ENCODE measurements at places on chromosomes 11 and 22.

DNA sequence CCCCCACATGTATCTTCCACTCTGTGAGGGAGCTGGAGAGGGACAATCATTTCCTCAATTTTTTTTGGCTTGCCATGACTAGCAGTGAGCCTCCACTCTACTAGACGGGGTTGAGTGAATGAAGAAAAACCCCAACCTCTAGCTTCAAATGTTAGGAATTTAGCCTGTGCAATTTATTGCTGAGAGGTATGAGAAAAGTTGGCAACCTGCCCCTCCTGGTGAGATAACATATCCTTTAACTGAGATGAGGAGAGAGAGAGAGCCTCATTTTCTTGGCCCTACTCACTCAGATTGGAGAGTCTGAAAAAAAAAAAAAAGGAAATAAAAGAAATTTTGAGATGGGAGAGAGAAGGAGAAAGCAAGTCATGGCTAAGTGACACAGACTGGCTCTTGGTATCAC is 218.2 kb upstream of the CARD18 start:
- no peak for DNase-seq

DNA sequence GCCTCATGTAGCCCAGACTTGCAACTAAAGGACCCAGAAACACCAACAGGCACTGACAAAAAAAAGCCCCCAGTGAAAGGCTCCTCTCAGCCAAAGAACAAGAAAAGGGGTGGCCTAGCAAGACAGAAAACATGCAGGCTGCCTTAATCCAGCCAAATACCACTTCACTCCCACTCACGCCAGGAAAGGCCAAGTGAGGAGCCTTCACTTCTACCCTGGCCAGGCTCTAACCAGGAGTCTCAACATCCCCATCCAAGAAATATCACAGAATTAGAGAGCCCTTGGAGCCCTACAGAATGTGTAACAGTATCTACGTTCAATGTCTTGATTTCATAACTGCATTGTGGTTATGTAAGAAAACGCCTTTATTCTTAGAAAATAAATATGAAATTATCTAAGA is 149.0 kb downstream of the APOL5 start:
- no peak for DNase-seq

- no peak for DNase-seq
Observed at GRCh38 chr11:115360186-115360824, 143.9 kb downstream of the CADM1 start.

- DNase-seq, result no peak
Observed at GRCh38 chr22:39244496-39245129, at the start of gene PDGFB. Gene PDGFB (minus strand): TSS chr22:39244982. CDS start chr22:39243963, 1,019 bp downstream.

DNA sequence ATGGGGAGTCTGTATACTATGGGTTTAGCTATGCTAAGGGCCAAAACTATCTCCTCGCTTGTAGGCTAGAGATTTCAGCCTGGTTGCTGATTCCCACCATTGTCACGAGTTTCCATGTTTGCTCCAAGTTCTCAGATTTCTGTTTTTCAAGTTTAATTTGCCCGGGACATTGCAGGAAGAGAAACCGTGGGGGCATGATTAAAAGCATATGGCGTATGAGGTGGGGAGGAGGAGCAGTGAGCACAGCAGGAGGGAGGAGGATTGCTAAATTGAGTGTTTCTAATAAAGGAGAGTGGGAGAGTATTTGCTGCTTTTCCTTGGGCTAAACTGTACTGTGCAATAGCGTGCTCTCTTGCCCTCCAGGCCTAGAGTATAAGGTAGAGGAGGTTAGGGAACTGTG is 558.4 kb downstream of the METTL15 start:
- DNase-seq, result no peak

GRCh38 chr11:64341851-64342791 is 2.1 kb downstream of the CCDC88B start:
- DNase-seq, result peak; percentile 75

DNA sequence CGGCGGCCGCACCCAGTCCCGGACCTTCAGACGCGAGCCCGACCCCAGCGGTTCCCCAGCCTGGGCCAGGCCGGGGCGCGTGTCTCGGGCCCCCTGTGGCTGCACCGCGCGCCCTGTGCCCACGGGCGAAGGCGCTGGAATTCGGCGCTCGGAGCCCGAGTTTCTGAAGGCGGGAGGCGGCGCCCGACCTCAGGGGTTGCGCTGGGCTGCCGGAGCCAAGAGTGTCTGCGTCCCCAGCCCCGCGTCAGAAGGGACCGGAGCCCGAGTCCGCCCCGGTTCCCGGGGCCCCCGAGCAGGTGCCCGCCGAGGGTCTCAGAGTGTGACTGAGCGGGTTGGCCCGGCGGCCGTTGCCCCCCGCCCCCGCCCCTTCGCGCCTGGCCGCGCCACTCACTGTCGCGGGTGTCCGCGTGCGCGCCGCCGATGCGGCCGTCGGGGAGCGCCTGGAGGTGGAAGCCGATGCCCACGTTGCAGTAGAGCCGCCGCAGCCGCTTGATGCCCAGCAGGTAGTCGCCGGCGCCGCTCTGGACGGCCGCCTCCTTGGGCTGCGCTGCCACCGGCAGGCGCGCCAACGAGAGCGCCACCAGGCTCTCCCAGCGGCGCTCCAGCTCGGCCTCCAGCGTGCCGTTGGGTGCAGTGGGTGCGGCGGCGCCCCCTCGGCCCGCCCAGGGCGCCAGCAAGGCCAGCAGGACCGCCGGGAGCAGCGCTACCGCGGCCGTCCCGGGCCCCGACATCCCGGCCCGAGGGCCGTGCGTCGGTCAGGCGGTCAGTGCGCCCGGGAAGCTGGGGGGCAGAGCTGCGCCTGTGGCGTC is 583 bp downstream of the FGF4 start:
- no peak for DNase-seq

GRCh38 chr22:48781391-48781790 is 1046.3 kb downstream of the BRD1 start:
- no peak for DNase-seq

DNA sequence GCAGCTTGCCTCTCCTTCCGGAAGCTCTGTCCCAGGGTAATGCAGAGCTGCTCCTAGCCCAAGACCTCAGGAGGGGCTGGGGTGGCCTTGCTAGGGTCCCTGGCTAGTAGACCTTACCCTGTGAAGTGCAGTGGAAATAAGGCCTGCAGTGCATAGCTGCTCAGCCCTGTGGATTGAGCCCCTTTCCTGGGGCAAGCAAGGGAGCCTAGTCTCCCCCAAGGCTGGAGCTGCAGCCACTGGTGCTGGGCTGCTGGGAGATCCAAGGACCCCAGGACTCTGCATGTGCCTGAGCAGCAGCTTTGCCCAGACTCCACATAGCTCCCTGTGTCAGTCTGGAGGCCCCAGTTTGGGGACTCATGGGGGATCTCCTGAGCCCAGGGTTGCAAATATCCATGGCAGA is 57.9 kb downstream of the FANCF start:
- no peak for DNase-seq

DNA sequence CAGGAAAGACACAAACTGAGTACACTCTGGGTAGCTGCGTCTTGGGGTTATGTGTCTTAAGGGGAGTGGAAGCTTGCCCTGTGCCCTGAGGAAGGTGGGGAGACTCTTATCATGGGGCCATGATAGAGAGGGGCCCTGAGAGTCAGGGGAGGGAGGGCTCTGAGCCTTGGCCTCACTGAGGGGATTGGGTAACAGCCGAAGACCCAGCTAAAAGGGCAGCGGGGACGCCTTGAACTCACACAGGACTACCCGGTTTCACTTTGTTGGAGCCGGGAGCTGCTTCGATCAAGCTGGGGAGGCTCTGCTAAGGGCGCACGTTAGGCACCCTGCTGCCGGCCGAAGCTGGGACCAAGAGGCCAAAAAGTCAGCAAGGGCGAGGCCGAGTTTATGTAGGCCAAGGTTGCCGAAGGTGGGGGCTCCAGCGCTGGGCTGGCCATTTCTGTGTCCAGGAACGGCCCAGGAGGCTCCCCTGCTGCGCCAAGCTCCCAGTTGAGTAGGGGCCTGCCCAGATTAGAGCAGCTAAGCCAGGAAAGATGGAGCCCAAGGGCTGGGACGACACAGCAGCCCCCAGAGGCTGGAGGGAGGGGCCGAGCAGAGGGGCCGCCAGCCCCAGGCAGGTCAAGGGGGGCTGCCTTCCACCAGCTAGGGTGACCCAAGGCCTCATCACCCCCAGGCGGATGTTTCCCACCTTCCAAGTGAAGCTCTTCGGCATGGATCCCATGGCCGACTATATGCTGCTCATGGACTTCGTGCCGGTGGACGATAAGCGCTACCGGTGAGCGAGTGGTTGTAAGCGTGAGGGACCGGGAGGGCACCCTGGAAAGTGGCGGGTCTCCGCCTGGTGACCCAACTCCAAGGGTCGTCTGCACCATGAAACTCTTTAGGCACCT is 2.2 kb downstream of the TBX1 start:
- DNase-seq, result no peak

DNA sequence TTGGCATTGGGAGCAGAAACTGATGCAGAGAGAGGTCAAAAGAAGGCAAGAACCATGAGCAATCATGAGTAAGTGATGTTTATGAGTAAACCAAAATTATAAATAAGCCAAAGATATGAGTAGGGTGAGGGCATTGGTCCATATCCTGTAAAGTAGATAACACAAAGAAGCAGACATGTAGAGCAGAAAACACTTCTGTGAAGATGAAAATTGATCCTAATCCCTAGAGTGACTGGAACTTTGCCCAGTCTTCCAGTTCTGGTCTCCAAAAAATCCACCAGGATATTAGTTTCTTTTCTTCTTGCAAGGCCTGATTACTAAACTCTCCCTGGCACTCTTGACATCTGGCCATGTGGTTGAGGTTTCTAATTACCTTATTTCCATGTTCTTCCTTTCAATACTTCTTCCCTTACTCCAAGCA is 13.7 kb upstream of the DRD2 start:
- no peak for DNase-seq

DNA sequence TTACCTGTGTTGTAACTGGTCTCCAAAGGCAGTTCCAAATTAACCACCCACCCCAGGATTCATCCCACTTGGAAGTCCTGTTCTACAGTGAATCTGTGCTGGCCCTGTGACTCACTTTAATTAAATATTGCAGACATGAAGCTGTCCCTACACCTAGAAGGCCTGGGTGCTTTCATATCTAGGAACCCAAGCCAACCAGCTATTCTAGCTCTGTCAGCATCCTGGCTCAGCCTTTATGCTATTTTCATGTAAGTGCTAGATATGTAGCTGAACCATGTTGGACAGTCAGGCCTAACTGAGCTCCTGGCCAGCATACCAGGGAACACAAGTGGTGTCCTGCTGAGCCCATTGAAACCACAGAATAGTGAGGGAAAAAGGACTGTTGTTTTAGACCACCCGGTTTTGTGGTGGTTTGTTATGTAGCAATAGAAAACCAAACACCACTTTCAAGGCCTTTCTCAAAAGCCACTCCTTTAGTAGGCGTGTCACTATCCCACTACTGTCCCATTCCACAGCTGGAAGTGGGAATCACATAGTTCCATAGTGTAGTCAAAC is 30.3 kb downstream of the CNTF start:
- DNase-seq, result no peak

GRCh38 chr11:15215005-15215404 is 100.3 kb downstream of the INSC start:
- DNase-seq, result no peak

- no peak for DNase-seq
Observed at GRCh38 chr22:18056161-18056666, 21.6 kb upstream of the PEX26 start.

DNA sequence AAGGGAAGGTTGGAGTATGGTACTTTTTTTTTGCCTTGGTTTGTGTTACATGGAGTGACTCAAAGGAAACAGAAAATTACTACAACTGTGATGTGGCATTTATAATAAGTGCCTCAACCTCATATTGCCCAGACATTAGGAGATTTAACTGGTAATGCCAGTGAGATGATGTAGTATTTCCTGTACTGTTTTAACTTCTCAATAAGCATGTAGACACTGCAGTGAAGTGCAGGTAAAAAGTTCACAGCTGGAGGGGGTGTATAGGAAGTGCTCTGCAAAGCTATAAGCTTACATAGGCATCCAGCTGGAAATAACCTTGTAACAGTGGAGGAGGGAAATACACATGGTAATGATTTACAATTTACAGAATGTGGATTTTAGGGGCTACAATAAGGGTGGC is 138.2 kb upstream of the MTMR2 start:
- no peak for DNase-seq

GRCh38 chr11:5992604-5993251 is 5.9 kb upstream of the OR52L1 start:
- DNase-seq, result no peak

DNA sequence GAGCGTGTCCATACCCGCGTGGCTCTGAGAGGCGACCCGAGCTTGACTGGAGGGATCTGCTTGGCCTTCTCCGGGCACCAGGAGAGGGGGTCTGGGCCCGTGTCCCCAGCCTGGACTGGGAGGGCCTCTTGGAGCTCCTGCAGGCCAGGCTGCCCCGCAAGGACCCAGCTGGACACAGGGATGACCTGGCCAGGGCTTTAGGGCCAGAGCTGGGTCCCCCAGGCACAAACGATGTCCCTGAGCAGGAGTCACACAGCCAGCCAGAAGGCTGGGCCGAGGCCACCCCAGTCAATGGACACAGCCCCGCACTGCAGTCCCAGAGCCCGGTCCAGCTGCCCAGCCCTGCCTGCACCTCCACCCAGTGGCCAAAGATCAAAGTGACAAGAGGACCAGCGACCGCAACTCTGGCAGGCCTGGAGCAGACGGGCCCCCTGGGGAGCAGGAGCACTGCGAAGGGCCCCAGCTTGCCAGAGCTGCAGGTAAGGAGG is 38.2 kb downstream of the TRIOBP start:
- no peak for DNase-seq

DNA sequence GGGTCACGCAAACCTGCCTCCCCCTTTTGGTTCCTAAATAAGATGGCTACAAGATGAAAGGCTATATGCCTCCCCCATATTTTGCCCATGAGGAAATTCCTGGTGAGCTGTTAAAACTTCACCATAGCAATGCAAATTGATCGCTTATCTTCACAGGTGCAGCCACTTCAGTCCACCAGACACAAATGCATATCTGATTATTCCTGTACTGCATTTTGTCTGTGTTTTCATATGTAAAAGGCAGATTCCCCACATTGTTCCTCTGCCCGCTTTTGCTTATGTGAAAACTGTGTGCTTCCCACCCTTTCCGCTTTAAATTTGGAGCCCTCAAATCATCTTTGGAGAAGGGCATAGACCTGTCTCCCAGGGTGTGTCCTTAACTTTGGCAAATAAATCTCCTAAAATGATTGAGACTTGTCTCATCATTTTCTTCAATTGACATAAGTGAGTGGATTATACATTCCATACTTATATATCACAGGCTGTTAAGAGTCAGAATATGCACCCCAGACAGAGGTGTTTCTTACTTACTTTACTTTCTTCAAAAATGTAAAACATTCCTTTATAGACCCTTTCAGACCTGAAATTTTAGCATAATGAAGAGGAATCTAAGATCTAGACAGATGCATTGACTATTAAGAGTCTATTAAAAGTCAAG is 116.4 kb downstream of the CASP12 start:
- DNase-seq, result no peak

GRCh38 chr11:102991776-102992175 is 36.2 kb upstream of the MMP13 start:
- no peak for DNase-seq
